ENCODE measurements at places on chromosomes 16 and 17.

DNA sequence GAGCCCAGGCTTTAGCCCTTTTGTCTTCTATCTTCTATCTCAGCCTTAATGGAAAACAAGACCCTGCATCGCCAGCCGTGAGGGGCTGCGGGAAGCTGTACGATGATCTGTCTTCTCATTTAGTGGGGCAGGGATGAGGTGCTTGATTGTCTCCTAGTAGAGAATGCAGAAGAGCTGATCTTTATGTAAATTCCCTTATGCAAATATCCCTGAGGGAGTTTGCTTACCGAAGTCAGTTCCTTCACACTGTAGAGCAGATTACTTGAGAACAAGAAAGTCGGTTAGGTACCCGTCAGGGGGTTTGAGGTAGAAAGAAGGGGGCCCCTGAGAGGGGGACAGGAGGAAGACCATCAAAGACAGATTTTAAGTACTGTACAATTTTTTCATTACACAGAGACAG lies 66.2 kb downstream of the IRF8 start:
- DNase-seq, result no peak

GRCh38 chr16:47037396-47037745 lies 63.9 kb upstream of the DNAJA2 start:
- no peak for DNase-seq

GRCh38 chr17:27488231-27488630 lies 32.0 kb downstream of the KSR1 start:
- no peak for DNase-seq

GRCh38 chr16:88948781-88949490 lies 28.1 kb downstream of the CBFA2T3 start:
- DNase-seq, result no peak

- DNase-seq, result no peak
These were observed 324.6 kb upstream of the CDH11 start for GRCh38 chr16:65446427-65446826.

DNA sequence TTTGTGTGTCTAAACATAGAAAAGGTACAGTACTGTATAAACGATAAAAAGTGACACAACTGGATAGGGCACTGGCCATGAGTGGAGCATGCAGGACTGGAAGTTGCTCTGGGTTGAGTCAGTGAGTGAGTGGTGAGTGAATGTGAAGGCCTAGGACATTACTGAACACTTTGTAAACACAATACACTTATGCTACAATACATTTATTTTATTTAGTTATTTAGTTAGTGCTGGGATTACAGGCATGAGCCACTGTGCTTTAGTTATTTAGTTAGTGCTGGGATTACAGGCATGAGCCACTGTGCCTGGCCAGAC lies 4.6 kb downstream of the CFAP20 start:
- DNase-seq, result no peak

DNA sequence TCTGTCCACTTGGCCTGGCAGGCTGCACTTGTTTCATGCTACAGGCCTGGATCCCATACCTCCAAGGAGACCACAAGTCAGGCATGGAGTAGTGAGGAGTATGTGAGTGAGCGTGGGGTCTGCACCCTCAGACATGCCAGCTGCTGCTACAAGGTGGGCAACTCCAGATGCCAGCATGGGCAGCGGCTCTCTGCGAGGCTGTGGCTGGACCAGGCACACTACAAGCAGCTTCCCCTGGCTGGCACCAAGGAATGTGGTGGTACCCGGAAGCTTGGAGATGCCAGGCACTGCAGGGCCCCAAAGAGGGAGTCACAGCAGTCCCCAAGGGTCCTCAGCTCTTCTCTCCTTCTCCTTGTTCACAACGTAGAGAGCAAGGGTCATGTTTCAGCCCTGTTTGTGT lies 16.1 kb upstream of the DNAH9 start:
- no peak for DNase-seq
